COR-L47 (cell line): ENCODE measurements at places on chromosomes 4 and X.
A peak's percentile ranks its signal among the peaks of the same experiment; 100 is the strongest.

- no peak for DNase-seq
Observed at GRCh38 chr4:187544461-187545053, 451.0 kb upstream of the ZFP42 start.

GRCh38 chr4:8374851-8375649, 65.5 kb downstream of the ACOX3 start:
- DNase-seq, result no peak

GRCh38 chrX:131199091-131199490, 90.0 kb downstream of the IGSF1 start:
- no peak for DNase-seq

- DNase-seq, result peak; percentile 42
Observed at GRCh38 chr4:1082215-1083182, 30.9 kb downstream of the RNF212 start.

DNA sequence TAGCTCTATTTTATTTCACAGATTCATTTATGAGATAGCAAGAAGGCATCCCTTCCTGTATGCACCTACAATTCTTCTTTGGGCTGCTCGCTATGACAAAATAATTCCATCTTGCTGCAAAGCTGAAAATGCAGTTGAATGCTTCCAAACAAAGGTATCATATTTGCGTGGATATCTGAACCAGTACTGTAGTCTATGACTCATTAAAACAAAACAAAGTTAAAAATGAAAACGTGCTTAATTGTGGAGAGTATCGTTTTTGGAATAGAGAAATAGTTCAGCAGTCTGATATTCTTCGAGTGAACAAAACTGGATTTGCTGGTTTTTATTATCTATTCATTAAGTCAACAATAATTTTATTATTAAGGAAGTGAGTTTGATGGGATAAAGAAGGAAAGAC, 6.3 kb downstream of the AFP start:
- no peak for DNase-seq

DNA sequence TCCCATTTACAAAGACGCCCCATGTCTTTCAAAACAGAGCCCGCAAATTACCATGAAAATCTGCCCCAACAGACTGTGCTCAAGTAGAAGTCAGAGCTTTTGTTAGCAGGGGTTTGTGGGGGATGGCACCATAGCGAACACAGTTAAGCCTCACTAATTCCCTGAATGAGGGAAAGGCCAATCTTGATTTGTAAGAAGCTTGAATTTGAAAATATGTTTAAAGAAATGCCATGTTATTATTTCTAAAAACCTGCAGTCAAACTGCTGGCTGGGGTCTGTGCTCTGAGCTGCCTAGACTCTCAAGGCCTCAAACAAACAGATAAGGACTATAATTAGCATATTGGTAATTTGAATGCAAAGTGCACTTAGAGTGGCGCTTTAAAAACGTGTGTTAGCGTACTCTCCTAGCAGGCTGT, 9.4 kb upstream of the PAK3 start:
- DNase-seq, result no peak

- no peak for DNase-seq
Observed at GRCh38 chrX:78116766-78117165, 12.7 kb downstream of the PGK1 start.

- DNase-seq, result no peak
Observed at GRCh38 chrX:47185241-47185640, 8.4 kb upstream of the UBA1 start.

DNA sequence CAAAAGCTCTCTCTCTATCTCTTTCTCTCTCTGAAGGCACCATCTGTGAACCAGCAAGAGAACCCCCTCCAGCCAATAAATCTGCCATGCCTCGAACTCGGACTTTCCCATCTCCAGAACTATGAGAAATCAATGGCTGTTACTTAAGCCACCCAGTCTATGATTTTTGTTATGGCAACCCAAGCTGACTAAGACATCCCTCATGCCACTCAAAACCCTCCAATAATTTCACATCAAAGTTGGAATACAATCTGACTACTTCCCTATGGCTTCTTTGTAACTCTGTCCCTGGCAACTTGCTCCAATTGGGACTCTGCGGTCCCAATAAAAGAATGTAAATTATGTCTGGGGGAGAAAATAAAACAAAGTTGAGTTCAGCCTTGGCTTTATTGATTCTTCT, 265.7 kb downstream of the SHOX start:
- DNase-seq, result no peak

DNA sequence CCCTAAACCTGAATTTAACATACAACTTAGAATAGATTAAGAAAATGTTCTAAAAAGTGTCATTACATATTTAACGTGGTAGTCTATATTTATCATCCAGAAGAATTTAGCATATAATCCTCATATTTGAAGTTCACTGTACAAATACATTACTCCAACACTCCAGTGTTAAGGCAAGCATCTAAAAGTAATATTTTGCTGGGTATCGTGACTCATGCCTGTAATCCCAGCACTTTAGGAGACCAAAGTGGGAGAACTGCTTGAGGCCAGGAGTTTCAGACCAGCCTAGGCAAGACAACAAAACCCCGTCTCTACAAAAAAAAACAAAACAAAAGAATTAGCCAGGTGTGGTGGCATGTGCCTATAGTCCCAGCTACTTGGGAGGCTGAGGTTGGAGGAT, 24.8 kb downstream of the LRBA start:
- no peak for DNase-seq

DNA sequence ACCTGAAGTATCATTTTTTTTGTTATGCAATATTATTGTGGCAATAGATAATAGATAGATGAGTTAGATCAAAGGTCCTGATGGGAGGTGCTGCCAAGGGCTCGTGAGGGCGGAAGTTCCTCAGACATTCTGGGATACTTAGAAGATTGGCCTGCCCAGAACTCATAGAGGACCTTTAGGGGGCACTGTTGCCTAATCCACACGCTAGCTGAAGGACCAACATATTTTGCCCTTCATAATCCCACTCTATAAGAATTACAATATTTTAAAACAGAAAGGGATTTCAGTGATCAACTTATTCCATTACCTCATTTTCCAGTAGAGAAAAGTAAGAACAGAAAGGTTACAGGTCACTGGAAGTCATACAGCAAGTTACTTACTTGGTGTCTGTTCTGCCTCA, 22.9 kb upstream of the COX7B2 start:
- DNase-seq, result peak; percentile 39

GRCh38 chr4:8939840-8940742, 68.5 kb upstream of the HMX1 start:
- no peak for DNase-seq

- no peak for DNase-seq
Observed at GRCh38 chr4:149549911-149550310, 265.7 kb downstream of the IQCM start.

- DNase-seq, result no peak
Observed at GRCh38 chrX:149681182-149681581, 30.7 kb upstream of the MAGEA11 start.

GRCh38 chr4:117334451-117335188, 249.2 kb upstream of the TRAM1L1 start:
- DNase-seq, result no peak

DNA sequence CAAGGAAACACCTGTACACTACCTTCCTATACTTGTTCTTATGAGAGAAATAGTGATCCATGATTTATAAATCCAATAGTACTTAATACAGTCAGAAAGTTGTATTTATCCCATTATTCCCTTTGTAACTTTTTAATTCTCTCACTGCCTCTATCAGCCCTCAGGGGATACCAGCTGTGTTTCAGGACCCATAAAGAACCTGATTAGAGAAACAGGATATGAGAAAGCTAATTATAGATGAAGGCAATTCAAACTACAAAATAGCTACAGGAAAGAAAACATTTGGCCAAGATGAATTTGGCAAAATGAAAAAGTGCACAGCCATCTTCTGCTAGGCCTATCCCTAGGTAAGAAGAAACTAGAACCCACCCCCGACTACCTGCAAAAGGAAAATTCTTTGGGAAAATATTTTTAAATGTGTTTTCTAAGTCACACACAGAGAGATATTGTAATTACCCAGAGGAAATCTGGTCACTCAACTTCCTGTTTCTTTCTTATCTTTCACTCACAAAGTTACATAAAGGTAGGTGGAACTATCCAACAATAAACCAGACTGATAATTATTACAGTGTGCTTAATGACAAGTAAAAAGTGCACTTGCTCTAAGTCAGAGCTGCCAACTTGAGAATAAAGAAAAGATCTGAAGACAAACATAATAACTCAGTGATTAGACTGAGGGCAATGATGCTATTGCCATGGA, 836.5 kb upstream of the HTR2C start:
- DNase-seq, result no peak

DNA sequence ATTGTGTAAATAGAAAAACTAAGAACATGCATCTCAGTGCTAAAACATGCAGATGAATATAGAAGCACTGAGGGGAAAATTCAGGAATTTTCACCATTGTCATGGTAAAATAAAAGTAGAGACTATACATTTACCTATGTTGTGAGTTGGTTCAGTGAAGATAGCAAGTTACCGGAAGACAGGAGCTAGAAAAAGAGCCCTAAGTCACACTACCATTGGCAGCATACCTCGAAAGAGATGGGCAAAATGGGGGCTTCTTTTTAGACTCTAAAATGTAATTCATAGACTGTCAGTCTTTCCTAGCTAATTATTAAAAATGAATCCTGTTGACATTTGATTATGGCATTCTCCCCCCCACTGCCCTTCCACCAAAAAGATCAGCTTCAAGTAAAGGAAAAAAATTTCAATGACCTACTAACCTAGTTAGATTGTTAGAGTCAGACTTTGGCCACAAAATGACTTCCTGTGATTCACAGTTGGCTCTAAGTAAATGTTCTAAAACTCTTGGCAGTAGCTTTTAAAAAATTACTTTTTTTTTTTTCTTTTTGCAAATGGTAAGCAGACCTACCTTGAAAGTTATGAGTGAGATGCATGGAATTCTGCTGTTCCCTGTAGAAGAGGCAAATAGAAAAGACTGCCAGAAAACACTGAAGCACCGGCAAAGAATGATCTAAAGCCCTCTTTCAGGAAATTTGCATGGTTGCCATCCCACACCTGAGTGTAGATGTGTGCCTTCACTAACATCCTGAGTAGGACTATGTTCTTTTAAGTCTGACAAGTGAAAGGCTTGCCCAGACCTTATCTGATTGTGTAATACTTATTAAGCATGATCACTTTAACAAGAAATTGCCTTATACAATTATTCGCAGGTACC, 26.4 kb upstream of the ARSJ start:
- DNase-seq, result no peak

DNA sequence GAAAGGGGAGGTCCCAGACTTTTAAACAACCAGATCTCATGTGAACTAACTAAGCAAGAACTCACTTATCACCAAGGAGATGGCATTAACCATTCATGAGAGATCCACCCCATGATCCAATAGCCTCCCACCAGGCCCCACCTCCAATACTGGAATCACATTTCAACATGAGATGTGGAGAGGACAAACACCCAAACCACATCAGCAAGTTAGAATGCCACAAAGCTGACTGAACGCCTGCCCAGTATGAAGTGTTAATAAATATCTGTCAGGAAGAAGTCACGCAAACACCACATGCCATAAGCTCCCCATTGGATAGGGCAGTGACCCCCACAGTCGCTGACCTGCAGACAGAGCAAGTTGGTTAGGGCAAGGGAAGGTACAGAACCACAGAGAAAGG, 14.3 kb downstream of the SLC10A6 start:
- no peak for DNase-seq

- no peak for DNase-seq
Observed at GRCh38 chrX:106980952-106981626, 18.9 kb downstream of the MORC4 start.

DNA sequence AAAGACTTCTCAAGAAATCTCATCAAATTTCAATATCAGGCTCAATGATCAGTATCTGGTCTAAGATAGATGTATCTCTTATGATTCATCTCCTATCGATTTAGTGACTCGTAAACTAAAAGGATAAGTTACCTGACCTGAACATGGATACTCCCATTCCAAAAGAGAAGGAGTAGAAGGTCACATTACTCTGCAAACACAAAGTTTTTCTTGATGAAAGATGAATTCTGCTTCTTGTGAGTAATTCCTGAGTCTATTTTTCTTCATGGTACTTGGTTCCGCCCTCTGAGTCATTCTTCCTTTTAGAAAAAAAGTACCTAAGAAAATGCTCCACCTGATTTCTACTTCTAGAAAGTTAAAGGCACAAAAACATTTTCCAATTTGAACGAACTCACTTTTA, 223.1 kb upstream of the SLIT2 start:
- no peak for DNase-seq

- DNase-seq, result no peak
Observed at GRCh38 chr4:40576651-40577480, 52.8 kb downstream of the RBM47 start.

GRCh38 chrX:7061429-7061828, 86.1 kb upstream of the STS start:
- no peak for DNase-seq

DNA sequence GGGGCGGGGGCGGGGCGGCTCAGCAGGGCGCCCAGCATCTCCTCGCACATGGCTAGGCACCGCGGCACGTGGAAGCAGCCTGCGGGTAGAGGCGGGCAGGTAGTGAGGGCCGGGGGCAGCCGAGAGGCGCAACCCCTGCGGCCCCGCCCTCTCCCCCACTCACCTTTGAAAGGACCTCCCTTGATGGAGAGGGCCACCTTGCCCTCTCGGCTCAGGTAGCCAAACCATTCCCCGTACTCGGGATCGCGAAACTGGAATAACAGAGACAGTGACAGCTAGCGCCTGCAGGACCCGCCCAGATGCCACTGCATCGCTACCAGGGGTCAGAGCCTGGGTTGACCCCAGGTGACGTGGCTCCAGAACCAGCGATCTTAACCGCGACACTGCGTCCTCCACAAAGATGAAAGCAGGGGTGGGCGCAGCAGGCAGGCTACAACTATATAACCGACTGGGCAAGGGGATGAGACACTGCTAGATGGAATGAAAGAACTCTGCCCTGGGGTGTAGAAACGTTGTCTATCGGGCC, 552 bp upstream of the NAA10 start:
- no peak for DNase-seq

GRCh38 chrX:17654116-17654515, 83.2 kb upstream of the SCML1 start:
- no peak for DNase-seq

- DNase-seq, result no peak
Observed at GRCh38 chrX:8879750-8880149, 78.6 kb upstream of the FAM9A start.

DNA sequence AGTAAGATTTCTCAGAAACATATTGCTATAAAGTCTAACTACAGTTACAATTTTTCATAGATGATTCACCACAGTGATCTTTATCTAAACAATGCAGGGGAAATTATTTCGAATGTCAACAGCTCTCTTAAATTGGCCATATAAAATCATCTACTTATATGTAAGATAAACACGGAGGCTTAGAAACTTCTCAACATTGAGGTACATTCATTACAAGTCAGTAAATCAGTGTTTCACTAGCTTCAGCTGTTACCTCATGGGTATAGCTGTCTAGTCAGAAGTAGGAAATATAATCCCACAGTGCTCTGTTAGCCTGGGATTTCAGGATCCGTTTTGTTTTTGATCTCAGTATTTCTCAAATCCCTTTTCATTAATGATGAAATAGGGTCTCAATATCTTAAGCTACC, 43.2 kb downstream of the PCDH7 start:
- no peak for DNase-seq
